ENCODE measurements at places on chromosomes 1 and 21.

DNA sequence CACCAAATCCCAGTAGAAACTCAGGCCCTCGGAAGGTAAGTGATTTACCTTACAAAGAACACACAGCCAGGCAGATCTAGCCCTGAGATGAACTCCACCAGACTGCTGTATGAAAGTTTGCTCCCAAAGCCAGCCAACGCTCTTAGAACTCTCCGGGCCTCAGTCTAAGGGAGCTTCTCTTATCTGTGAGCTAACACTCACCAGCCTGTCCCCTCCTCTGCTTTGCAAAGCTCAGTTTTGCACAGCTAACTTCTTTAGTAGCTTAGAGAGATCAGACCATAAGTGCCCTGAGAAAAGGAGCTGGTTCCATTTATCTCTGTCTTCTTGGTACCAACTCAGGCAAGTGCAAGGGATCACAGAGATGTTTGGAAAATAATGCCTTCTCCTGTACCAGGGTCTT is 195.8 kb upstream of the JUN start:
- DNase-seq: no peak

GRCh38 chr1:38605063-38605462 is 254.5 kb downstream of the RRAGC start:
- DNase-seq: no peak

DNA sequence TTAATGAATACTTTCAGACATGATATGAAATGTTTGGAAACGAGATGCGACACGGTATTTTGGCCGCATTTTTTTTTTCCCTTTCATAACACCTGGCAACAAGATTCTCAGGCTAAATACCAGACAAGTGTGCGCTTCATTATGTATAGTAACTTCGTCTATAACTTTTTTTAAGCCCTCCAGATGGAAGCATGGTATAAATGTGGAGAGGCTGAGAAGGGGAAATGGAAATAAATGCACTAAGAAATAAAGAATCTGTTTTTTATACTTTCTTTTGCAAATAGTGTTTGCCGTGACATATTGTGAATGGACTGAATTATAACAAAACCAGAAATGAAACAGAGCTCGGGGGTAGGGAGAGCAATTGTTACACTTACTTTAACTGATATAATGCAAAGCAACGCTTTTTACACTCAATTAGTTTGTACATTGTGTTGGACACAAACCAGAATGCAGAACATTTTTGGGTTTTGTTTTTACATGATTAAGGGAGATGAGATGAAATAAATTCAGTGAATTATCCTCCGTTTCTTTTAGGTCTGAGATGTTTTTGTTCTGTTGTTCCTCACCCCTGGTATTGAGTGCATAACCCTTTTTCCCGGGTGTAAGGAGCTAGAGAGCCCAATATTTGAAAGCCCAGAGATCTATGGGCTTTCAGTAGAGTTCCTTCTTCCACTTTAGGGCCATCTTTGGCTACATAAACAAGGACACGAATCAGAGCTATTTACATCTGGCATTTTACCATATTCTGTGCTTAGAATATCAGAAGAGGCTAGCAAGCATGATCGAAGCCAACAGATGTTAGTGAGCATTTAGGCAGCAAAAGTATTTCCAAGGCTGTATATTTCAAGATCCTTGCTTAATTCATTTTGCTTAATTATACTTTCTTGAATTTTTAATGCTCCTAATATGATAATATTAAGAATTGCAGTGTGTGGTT is 478.0 kb downstream of the CAMTA1 start:
- no peak for DNase-seq

DNA sequence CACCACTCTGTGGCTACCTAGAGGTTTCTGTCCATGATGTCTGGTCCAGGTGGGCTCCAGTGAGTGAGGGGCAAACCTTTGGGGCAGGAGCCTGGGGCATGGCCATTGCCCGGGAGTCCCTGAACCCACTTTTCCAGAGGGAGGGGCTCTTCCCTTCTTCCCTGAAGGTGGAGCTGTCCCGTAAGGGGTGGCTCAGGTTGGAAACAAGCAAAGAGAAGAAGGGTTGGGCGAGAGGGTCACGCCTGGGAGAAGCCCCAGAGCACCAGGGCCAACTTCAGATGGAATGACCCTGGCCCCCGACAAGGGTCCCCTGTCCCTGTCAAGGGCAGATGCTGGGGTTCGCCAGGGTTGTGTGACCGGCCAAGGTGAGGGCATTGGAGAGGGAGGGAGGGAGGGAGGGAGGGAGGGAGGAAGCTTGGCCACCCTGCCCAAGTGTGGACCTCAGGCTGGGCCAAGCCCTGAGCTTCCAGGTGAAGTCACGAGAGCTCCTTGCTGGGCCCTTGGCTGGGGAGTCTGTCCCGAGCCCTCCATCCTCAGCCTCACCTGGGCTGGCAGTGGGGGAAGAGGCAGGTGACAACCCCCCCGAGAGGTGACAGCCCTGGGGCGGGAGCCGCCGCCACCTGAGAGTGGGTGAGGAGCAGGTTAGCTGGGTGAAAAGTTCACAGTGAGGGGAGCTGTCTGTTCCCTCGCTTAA is 69.6 kb downstream of the DHRS3 start:
- DNase-seq: peak; percentile 21

DNA sequence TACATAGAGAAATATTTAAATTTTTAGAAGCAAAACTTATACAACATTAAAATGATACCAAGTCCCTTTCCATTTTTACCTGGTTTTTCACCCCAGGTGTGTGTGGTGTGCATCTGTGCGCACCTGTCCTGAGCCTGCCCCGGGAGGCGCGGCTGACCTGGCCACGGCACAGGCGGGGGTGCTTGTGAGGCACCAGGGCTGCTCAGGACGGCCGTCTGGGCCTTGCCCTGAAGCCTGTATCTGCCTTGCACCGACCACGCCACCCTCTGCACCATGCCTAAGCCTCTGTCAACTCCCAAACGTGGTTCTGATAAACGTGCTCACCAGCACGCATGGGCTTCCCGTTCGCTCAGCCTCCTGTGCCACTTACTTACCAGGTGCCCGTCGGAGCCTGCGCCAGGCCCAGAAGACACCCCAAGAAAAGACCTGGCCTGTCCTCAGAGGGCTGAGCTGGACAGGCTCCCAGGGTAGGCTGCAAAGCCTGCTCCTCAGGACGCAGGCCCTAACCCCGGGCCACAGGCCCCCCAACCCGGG is 20.9 kb downstream of the PANK4 start:
- no peak for DNase-seq

- DNase-seq: no peak
Observed at GRCh38 chr1:157597959-157598667, at the start of gene FCRL4. Gene FCRL4 (minus strand): TSS chr1:157598085. CDS start chr1:157597944, 141 bp downstream.

- DNase-seq: no peak
Observed at GRCh38 chr1:71640998-71641397, 560.2 kb upstream of the ZRANB2 start.

DNA sequence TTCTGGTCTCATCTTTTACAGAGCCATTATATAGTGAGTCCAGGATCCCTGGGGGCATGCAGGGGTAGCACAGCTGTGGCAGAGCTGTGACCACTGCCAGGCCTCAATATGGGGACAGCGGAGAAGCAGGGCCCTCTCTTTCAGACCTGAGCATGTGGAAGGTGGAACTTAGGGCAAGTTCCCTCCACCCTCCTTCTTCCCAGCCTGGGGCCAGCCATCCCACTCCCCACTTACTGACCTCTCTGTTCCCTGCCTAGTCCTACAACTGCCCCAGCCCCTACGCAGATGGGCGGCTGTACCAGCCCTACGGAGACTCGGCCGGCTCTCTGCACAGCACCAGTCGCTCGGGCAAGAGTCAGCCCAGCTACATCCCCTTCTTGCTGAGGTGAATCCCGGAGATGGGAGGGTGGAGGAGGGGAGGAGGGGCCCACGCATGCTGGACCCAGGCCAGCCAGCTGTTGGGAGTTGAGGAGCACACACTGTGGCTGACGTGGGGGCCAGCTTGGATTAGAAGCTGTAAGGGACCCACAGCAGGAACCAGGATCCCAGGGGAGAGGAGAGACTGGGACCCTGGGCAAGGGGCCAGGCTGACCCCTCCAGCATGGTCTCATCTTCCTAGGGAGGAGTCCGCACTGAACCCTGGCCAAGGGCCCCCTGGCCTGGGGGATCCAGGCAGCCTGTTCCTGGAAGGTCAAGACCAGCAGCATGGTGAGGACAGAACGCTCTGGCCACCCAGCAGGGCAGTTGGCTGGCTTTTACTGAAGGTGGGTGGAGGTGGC is 10.7 kb downstream of the PSRC1 start:
- no peak for DNase-seq

GRCh38 chr1:206662396-206663092 is 22.2 kb upstream of the MAPKAPK2 start:
- no peak for DNase-seq

GRCh38 chr21:31548688-31549087 is 110.8 kb upstream of the SOD1 start:
- DNase-seq: no peak

DNA sequence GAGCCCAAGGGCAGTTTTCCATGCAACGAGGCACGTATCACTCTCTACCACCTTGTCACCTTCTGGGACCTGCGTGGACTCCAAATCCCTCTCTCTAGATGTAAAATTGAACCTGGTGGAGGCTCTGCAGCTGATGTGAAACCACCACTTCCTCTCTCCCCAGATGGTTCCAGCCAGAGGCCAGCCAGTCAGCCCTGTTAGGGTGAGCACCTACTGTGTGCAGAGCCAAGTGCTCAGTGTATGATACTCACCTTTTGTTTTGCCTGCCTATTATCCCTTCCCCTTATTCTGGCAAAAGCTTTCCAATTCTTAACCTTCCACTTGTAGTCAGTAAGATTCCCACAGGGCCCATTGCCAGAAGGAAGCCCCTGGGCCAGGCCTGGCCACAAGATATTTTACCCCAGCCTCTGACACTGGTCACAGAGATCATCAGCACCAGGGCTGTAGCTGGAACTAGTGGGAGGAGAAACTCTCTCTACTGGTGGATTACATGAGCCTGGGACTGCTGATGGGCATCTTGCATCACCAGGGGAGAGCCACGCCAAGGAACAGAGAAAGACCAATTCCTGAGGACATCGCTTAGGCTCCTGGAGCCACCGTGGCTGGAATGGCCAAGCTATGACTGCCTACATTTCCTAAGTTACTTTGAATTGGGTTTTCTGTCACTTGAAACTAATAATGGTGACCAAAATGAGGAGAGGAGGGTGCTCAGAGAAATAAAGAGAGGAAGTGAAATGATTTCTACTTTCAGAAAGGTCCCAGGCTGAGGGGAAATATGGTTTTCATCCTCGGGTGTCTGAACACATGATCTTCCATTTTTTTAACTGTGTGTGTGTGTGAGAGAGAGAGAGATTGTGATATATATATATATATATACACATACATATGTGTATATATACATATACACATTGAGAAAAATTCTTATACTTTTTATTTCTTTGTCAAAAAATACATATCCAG is 26.6 kb upstream of the RD3 start:
- DNase-seq: no peak

DNA sequence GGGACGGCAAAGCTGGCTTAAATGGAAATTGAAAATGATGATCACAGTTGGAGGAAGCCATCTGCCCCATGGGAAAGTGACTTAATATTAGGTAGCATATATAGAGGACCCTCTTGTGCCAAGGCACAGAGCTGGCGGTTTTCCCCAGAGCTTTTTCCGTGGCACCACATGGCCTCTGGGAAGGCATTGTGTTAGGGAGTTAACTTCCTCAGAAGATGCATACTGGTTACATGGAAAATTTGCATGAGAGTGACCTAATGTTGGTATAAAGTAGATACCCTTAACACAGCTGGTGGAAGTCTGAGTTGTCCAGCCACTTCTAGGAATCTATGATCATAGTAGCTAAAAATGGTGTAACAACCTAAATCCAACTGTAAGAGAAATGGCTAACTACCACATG is 27.3 kb downstream of the CAP1 start:
- DNase-seq: no peak

DNA sequence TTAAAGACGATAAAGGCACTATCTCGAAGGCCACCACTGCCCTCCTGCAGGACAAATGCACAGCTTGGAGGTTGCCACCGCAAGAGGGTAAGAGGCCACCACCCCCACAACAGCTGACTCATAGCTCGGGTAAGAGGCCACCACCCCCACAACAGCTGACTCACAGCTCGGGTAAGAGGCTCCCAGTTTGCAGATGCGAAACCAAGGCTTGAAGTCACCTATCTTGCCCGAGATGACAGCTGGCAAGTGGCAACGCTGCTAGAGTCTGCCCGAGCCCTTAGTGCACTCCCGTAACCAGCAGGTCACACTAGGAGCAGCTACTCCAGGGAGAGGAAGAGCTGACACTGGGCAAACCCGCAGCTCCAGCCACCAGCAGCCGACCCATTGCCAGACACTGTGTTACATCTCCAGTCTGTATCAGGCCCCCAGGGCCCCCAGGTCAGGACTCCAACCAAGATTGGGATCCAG is 17.1 kb upstream of the SPSB1 start:
- peak; percentile 70 for DNase-seq

GRCh38 chr21:35738347-35738961 is 321.9 kb downstream of the SETD4 start:
- no peak for DNase-seq

DNA sequence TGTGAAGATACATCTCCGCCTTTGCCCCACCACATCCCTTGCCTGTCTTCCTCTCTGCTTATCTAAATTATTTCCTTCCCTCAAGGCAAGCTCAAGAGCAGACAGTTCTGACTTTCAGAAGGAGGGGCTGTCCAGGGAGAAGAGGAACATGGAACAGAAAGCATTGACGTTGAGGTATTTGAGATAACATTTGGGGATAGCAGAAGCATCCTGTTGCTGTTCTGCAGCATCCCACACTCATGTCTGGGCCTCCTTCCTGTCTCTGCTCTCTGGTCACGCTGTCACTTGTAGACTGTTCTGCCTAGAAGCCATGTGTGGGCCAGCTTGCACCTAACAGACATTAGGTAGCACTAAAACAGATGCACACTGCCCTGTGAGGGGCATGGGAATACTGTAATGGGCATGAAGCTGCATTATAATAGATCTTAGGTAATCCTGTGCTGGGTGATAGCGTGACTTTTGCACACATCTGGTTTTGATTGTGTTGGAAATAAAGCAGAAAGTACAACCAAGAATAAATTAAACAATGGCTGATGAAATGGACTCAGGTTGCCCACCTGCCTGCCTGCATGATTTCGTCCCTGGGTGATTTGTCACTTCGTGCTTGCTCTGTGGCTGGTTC is 660 bp upstream of the RD3 start:
- no peak for DNase-seq

GRCh38 chr1:159532922-159533321 is 2.9 kb downstream of the OR10J5 start:
- DNase-seq: no peak

GRCh38 chr1:181630838-181631237 is 147.5 kb downstream of the CACNA1E start:
- no peak for DNase-seq

- DNase-seq: no peak
Observed at GRCh38 chr1:237235091-237235490, 193.1 kb downstream of the RYR2 start.
